Neural crest cell (in vitro differentiated cells): ENCODE measurements at places on chromosomes 7 and 10.

- no peak for DNase-seq
Measured at GRCh38 chr7:42606193-42606905, 305.5 kb downstream of the C7orf25 start.

DNA sequence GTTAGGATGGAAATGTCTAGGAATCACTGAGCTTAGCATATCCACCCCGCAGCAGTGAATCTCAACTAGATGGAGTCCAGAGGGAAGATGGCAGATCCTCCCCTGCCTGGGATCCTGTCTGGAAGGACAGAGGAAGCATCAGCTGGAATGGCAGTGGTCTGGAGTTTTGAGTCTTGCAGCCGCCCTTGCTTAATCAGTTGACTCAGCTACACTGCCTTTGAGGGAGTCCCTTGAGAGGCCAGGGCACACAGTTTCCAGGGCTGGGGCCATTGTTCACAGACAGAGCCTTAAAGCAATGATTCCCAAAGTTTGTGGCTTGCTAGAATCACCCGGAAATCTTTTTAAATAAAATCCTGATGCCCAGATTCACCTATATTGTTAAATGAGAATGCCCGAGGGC lies 128.1 kb downstream of the NT5C2 start:
- no peak for DNase-seq

GRCh38 chr10:12327476-12327875 lies 21.9 kb upstream of the CAMK1D start:
- DNase-seq = no peak

DNA sequence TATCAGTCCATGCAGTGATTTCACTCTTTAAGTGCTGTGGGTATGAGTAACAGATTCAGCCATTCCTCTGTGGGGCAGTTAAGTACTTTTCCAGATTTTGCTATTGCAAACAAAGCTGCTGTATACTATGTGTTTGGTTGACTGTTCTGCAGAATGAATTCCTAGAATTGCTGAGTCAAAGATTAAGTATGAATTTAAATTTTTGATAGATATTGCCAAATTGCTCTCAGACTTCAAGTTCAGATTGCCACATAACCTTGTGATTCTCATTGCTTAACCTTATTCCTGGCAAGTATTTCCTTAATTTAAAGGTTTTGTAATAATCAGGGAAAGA lies 21.6 kb upstream of the SAR1A start:
- no peak for DNase-seq

DNA sequence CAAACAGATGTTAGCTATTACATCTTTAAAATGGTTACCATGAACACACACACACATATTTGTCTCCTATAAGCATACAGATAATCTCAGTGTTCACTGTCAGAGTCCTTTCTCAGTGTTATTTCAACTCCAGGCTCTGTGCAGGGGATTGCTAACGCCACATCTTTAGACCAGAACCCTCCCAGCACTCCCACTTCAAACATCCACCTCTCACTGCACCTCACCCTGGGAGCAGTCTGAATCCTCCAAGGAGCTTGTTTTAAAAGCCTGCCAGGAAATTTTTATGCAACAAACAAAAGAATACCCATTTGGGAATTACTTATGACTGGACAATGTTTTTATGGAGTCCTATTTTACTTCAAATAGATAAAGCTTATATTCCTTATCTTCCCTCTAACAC lies 107.4 kb downstream of the PARD3 start:
- DNase-seq = no peak

DNA sequence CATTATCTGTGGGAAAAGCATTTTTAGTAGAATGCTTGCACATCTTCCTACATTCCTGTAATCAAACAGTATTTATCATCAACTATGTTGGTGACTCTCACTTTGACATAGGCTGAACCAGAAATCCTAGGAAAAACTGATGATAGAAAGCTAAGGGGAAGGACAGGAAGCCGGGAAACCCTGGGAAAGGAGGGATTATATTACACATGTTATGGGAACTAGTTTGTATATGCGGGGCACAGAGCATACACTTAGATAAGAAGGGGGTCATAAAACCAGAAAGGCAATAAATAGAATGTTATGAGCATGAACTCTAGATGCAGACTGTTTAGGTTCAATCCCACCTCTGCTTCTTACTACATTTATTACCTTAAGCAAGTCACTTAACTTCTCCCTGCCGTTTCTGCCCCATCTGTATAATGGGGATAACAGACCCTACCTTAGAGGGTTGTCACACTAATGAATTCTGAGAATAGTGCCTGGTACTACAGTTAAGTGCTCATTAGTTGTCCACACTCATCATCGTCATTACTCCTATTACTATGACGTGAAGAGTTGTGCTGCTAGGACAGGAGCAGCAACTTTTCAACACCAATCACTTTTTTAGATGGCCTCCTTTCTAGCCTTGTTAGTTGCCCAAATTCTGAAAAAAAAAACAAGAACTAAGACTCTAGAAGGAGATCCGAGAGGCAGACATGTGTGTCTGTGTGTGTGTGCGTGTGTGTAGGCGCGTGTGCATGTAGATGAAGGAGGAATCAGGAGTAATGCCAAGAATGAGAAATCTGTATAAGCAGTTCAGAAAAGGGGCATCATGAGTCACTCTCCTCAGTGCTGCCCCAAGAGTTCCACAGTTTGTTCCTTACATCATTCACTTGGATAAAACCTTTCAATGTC lies 52.2 kb downstream of the KMT2C start:
- no peak for DNase-seq

- DNase-seq = no peak
Measured at GRCh38 chr7:134195252-134195651, 68.1 kb downstream of the LRGUK start.

DNA sequence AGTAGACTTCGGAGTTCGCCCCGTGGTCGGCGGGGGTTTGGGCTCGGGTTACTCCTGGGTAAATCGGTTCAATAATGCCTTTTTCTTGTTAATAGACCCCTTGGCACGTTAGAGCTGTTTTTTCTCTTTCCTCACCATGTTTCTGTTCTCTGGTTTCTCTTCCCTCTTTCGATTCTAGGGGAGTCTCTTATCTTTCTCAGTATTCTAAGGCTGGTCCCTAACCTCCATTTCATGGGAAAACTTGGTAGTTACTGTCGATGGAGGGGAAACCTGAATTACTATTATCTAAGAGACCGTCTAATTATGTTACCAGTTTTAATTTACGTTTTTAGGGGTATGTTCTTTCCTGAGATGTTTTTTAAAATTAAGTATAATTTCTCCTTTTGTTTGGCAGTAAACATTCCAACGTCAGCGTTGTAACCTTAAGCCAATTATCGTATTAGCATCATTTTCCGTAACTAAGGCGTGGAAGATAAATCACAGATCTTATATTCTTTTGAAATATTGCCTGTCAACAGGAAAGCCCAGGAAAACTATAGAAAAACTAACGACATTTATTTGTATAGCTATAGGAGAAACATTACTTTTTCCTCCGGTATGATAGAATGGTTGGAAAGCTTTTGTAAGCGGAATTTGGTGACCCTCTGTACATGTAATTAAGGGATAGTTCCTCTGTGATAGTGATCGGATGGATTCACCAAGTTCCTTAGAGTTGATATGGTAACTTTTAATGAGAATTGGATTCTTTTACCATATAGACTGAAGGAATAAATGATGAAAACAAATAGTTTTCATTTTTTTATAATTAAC lies 847 bp downstream of the BTAF1 start:
- no peak for DNase-seq

DNA sequence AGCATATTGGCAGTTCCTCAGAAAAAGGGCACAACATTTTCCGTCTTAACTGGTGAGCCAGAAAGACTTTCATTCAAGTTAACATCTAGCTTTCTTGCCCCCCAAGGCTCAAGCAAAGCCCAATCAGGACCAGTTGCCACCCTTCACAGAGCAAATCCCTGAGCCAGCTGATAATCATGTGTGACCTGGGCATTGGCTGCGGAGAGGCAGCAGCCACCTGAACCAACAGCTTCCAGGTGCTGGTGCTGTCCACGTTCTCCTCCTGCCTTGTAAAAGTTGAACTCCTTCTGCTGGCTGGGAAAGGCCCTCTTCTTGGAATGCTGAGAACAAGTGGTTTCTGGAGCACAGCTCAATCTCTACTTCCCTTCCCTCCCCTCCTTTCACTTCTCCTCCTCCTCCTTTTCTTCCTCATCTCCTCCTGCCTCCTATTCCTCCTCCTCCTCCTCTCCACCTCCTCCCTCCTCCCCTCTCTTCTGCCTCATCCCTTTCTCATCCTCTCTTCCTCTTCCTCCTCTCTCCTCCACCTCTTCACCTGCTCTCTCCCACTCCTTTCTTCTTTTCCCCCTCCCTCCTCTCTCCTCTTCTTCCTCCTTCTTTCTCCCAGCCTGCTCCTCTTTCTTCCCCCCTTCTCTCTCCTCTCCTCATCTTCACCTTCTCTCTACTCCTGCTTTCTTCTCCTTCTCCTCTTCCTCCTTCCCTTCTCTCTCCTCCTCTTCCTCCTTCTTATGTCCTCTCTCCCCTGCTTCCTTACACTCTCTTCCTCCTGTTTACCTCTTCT lies 140.6 kb downstream of the JCAD start:
- no peak for DNase-seq

- no peak for DNase-seq
Measured at GRCh38 chr10:108523016-108523800, 1358.7 kb upstream of the SORCS1 start.

DNA sequence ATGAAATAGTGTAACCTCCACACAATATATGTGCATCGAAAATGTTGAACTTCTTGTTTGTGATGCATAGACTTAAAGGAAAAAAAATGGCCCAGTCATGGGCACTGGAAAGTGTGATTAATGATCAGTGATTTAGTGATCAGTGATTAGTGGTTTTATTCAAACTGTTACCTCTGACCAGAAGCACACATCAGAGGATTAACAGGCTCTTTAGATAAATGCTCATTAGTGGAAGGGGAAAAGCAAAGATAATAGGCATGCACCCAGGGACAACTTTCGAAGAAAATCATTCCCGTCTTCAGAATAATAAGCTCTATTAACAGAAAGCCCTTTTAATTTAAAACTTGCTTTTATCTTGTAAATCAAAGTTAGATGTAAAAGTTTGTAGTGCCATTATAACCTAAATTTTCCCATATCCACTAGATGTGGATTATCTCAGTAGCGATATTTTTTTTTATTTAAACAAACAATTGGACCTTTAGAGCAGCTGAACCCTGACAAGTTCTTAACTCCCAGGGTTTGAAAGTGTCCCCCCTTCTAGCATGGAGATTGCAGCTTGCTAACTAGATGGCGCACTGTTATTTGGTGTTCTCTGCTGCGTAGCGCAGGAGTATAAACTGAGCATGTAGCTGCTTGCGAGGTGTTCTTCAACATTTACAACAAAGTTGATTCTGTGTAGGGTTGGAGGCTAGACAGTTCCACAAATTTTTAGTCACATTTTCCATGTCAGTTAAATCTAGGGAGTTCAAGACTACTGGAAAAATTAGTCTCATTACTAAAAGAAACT lies at the start of gene CREB5:
Gene CREB5 (plus strand): TSS at position 643 of the 787 bp plus-strand sequence. CDS start 397 bp downstream, outside the sequence.
- DNase-seq = no peak

- DNase-seq = no peak
Measured at GRCh38 chr10:47332946-47333345, 10.7 kb downstream of the GDF2 start.

GRCh38 chr10:112120491-112120890 lies 63.1 kb downstream of the GPAM start:
- DNase-seq = no peak

GRCh38 chr7:137633133-137633532 lies 213.6 kb downstream of the DGKI start:
- DNase-seq = no peak

GRCh38 chr7:73611017-73611555 lies 13.2 kb downstream of the MLXIPL start:
- DNase-seq = no peak

DNA sequence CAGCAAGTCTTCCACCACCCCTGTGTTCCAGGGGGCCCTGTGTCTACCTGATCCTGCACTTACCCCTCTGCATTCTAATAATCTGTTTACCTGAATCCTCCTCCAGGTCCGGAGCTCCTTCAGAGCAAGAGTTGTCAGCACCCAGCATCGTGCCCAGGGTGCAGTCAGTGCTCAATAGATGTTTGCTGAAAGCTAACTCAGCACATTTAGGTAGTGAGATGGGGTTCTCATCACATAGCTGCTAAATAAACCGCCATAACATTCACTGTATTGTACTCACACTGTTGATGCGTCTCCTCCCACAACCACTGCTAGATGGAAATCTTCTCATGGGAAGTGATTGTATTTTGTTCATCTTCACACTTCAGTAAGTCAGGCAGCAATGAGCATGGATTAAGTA lies 376.5 kb upstream of the C7orf33 start:
- no peak for DNase-seq

GRCh38 chr10:103712898-103713498 lies 142.4 kb downstream of the SH3PXD2A start:
- peak; percentile 89 for DNase-seq

DNA sequence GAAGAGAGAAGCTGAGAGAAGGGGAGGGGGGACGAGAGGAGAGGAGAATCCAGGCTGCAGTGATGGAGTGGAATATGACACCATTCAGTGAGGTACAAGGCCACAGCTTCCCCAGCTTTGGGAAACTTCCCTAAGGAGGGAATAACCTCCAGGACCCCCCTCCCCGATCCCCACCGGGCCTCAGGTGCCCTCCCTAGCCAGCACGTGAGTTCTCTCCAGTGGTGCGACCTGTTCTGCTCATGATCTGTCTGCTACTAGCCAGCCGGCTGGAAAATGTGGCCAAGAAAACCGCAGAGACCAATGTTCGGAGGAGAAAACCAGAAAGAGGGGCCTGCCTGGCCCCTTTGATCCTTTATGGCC lies 39.9 kb upstream of the AGK start:
- no peak for DNase-seq

DNA sequence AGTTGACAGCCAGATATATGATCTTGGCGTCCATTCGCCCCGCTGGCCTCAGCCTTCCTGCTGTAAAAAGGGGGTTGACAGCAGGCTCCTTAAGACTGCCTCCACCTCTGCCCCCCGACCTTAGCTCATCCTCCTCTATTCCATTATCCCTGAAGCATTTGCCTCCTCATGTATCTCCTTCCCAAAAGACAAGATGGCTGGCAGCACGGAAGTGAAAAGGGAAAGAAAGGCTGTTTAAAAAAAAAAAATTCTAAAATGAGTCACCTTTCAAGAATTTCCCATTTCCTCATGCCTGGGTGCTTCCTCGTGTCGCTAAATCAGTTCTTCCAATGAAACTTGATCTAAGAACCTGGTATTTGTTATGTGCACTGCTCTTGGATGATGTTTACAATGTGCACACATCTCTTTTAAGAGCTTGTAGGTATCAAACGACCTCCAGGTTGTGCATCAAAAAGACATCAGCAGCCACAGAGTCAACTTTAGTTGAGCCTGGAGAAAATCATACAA lies 1.7 kb downstream of the SCRN1 start:
- no peak for DNase-seq

GRCh38 chr10:8825611-8826010 lies 771.1 kb downstream of the GATA3 start:
- no peak for DNase-seq

GRCh38 chr7:103809229-103809994 lies 180.0 kb downstream of the RELN start:
- no peak for DNase-seq

GRCh38 chr10:101140084-101140949 lies 9.2 kb downstream of the TLX1 start:
- DNase-seq = no peak

- no peak for DNase-seq
Measured at GRCh38 chr10:7545261-7545660, 121.5 kb downstream of the ITIH5 start.

GRCh38 chr7:74297516-74298233 lies 8.5 kb downstream of the CLIP2 start:
- no peak for DNase-seq
